ENCODE measurements at places on chromosomes 7 and 10. TPM values are rescaled to one million over a fixed set of nuclear protein-coding genes. Genes with fewer than 3 reads are reported as not detected.

The ADCK2 gene
- 14.8 TPM for total RNA-seq

The CABCOCO1 gene
- 0.66 TPM for total RNA-seq

The DLX5 gene
- total RNA-seq = not detected

The SPDYE5 gene
- not detected for total RNA-seq

The ZNF853 gene
- total RNA-seq = 18.8 TPM
